Stimulated activated CD8-positive, alpha-beta memory T cell treated with anti-CD3 and anti-CD28 coated beads, Interleukin-4, amount 100 ng/mL, for 1 hour (primary cell): ENCODE measurements at places on chromosomes 2 and 18.

DNA sequence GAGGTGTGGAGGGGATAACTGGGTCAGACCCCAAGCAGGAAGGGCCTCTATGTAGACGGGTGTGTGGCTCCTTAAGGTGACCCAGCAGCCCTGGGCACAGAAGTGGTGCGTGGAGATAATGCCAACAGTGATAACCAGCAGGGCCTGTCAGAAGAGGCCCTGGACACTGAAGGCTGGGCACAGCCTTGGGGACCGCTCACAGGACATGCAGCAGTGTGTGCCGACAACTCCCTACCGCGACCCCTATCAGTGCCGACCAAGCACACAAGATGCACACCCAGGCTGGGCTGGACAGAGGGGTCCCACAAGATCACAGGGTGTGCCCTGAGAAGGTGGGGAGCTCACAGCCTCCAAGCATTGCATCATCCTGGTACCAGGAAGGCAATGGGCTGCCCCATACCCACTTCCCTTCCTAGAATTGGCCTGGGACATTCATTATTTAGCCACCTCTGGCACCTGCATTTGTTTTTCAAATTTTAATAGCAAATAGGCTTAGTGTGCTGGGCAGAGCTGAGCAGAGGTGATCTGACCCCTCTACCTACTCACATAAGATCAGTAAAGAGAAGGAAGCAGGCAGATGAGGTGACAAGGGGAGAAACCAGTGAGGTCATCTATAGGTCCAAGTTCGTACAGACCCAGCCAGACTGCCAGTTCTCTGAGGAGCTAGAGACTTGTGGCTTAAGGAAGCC lies 55.2 kb downstream of the BCL11A start:
- no peak for DNase-seq

GRCh38 chr2:45577441-45577840 lies 33.6 kb downstream of the SRBD1 start:
- DNase-seq, result no peak

DNA sequence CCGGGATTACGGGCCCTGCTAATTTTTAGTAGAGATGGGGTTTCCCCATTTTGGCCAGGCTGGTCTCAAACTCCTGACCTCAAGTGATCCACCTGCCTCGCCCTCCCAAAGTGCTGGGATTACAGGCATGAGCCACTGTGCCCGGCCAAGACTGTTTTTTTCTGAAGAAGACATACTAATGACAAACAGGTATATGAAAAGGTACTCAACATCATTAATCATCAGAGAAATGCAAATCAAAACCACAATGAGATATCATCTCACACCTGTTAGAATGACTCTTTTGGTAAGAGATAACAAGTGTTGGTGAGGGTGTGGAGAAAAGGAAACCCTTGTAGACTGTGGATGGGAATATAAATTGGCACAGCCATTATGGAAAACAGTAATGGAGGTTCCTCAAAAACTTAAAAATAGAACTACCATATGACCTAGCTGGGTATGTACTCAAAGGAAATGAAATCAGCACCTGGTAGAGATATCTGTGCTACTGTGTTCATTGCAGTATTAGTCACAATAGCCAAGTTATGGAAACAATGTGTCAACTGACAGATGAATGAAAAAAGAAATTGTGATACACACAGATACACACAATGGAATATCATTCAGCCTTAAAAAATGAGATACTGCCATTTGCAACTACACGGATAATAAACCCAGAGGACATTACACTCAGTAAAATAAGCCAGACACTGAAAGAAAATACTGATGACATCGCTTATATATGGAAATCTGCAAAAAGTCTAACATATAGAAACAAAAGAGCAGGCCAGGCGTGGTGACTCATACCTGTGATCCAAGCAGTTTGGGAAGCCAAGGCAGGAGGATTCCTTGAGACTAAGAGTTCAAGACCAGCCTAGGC lies 20.8 kb downstream of the SOS1 start:
- no peak for DNase-seq

DNA sequence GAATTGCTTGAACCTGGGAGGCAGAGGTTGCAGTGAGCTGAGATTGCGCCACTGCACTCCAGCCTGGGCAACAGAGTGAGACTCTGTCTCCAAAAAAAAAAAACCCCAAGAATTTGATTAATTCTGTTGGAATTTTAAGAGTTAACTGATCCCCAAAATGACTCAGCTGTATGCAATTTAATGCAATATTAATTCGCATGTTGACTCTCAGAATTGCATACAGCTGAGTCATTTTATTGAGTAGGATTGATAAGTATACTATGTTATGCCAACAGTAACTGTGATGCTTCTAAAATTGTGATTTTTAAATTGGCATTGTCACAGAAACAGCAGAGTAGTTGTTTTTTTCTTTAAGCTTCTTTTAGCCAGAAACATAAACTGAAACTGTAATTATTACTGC lies 19.6 kb downstream of the MSH2 start:
- DNase-seq, result no peak

GRCh38 chr2:73021371-73022010 lies 50.0 kb downstream of the SFXN5 start:
- no peak for DNase-seq

DNA sequence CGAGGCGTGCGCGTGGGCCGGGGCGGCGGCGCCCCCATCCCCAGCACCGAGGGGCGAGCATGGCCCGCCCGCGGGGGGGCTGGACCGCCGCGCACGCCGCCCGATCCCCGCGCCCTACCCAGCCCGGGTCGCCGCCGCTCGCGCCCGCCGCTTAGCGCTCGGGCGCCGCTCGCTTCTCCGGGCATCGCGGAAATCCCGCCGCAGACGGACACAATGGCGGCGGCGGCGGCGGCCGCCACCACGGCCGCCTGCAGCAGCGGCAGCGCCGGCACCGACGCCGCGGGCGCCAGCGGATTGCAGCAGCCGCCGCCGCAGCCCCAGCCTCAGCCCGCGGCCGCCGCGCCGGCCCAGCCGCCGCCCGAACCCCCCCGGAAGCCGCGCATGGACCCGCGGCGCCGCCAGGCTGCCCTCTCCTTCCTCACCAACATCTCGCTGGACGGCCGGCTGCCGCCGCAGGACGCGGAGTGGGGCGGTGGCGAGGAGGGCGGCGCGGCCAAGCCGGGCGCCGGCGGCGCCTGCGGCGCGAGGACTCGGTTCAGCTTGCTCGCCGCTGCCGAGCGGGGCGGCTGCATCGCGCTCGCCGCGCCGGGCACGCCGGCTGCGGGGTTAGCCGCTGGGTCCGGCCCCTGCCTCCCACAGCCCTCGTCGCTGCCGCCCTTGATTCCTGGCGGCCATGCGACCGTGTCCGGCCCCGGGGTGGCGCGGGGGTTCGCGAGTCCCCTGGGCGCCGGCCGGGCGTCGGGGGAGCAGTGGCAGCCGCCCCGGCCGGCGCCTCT lies 453 bp downstream of the CABLES1 start:
- no peak for DNase-seq

GRCh38 chr2:233772583-233772982 lies 5.5 kb upstream of the MROH2A start:
- no peak for DNase-seq

- no peak for DNase-seq
Observed at GRCh38 chr2:134420920-134421319, 167.0 kb downstream of the MGAT5 start.
